Skeletal muscle tissue (tissue), 5 donors: ENCODE measurements at places on chromosomes 2 and 18. TPM values are rescaled to one million over a fixed set of nuclear protein-coding genes. Genes with fewer than 3 reads are reported as not detected.

Gene NXPH2
- total RNA-seq = 9.4 TPM

Gene ANKRD30B
- under 0.01 TPM for total RNA-seq

Gene KCNF1
- total RNA-seq = 1.6 TPM

Gene IL36B
- not detected for total RNA-seq

Gene SRD5A2
- not detected for total RNA-seq

Gene CYTIP
- total RNA-seq = 1.0 TPM

Gene AGPS
- total RNA-seq = 29.7 TPM

Gene NTSR2
- not detected for total RNA-seq

Gene CXCR1
- total RNA-seq = 0.52 TPM

Gene HIBCH
- total RNA-seq = 26.1 TPM

Gene UPP2
- total RNA-seq = not detected

Gene FSHR
- 0.52 TPM for total RNA-seq

Gene G6PC2
- total RNA-seq = 1.0 TPM

Gene NT5C1B
- not detected for total RNA-seq

Gene NAGK
- total RNA-seq = 35.0 TPM

Gene CGREF1
- total RNA-seq = 2.1 TPM

Gene MC2R
- not detected for total RNA-seq

Gene BOLL
- 2.6 TPM for total RNA-seq
